ENCODE measurements at places on chromosomes 11 and 22.

GRCh38 chr22:41226723-41227655 lies 13.7 kb downstream of the CHADL start:
- DNase-seq = no peak

DNA sequence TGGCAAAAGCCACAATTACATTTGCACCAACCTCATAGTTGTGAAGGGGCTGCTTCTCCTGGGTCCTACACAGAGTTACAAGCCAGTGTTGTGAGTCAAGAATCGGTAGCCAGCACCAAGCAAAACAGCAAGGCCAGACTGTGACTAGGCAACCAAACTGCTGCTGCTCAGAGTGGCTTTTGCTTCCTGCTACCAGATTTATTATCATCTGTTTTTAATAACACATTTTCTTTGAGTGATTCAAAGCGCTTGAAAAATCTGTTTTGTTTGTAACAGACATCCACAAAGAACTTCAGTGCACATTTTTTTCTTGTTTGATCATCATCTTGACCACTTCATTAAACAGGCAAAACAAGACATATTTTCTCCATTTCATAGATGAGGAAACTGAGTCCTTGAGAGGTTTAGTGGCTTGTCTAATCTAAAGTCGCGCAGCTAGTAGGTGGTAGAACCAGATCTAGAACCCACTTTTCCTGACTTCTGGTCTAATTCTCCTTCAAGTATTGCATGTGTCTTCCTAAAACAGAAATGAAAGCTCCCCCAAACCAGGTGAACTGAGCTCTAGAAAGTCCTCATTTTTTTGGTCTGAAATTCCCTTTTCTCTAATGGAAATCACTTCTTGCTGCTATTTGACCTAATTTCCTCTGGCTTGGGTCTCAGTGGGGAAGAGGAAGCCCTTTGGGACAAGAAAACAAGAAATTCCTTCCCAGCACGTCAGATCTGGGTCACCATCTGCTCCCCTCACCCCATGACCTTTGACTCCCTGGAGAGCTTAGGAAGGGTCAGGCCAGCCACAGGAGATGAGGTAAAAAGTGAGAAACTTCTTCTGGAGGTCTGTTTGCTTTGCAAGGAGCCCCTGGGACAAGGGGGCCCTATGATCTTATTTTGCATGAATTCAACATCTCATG lies 39.9 kb downstream of the CWC15 start:
- no peak for DNase-seq

- no peak for DNase-seq
These were observed 73.8 kb upstream of the SHISAL1 start for GRCh38 chr22:44386386-44387035.

GRCh38 chr11:19816817-19817216 lies 104.2 kb downstream of the NAV2 start:
- no peak for DNase-seq

- no peak for DNase-seq
These were observed 34.8 kb upstream of the SLC22A12 start for GRCh38 chr11:64556044-64556720.

GRCh38 chr11:69635195-69635594 lies 5.8 kb upstream of the CCND1 start:
- peak; percentile 78 for DNase-seq

DNA sequence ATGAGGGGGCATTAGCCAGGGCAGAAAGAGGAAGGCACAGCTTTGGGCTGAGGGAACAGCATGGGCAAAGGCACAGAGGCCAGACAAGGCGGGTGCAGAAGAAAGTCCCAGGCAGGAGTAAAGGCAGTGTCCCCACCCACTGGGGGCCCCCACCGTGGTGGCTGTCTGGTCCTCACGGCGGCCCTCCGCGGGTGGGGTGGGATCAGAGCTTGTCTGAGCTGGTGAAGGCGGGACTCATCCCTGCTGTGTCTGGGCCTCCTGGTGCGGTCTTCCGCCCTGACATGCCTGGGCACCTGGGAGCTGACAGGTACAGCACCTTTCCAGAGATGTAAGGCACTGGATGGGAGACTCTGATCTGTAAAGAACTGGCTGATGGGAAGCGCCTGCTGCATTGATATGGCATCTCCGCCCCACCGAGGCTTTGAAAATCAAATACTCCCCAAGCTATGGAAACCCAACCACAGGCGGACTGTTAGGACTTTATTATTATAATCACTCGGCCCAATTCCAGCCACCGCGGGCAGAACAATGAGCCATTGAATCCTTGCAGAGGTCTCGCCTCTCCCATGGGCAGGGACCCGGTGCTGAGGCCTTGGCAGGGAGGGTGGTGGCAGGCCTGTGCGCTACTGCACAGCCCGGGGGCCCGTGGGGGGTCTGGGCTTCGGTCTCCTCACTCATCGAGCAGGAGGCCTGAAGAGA lies 14.2 kb upstream of the GNB1L start:
- no peak for DNase-seq

GRCh38 chr11:62337303-62338181 lies at the start of gene ASRGL1:
Gene ASRGL1 (plus strand): TSS chr11:62337448. CDS start chr11:62337978, 530 bp downstream.
- DNase-seq = peak; percentile 83

DNA sequence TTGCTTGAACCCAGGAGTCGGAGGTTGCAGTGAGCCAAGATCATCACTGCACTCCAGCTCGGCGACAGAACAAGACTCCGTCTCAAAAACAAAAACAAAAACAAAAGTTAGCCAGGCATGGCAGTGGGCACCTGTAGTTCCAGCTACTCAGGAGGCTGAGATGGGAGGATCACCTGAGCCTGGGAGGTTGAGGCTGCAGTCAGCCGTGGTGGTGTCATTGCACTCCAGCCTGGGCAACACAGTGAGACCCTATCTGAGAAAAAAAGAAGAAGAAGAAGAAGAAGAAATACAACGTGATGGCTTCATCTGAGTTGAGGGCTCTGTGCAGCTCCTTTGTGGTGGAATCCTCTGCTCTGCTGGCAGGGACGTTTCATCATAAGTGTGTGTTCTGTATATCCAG lies 10.0 kb upstream of the TNNT3 start:
- no peak for DNase-seq

- DNase-seq = no peak
These were observed 50.3 kb downstream of the CD6 start for GRCh38 chr11:61021661-61022212.

Data from SK-N-DZ (cell line).